ENCODE measurements at places on chromosomes 3 and 15.

- DNase-seq, result peak; percentile 80
These were observed 1444.5 kb upstream of the CADM2 start for GRCh38 chr3:83514130-83514914.

- no peak for DNase-seq
These were observed 6.2 kb downstream of the ZDHHC3 start for GRCh38 chr3:44969828-44970179.

GRCh38 chr3:36175113-36175812 is 205.0 kb upstream of the STAC start:
- DNase-seq, result peak; percentile 8

GRCh38 chr3:70855149-70855548 is 542.7 kb upstream of the MDFIC2 start:
- no peak for DNase-seq

DNA sequence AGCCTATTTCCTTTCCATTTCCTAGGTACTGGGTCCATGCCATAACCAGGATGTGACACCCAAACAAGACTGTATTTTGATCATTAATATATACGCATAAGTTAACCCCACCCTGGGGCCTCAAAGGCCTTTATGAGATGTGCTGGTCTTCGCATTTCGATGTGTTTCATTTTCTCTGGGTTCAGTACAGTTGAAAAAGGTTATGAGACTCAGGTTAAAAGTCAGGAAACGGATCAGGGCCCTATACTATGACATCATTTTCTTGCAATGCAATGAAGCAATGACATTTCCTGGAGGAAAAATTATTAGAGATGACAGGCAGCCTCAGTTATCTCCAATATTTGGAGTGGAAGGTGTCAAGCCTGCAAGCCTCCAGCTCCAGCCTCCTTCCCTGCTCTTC is 31.7 kb downstream of the TMEM212 start:
- DNase-seq, result no peak

DNA sequence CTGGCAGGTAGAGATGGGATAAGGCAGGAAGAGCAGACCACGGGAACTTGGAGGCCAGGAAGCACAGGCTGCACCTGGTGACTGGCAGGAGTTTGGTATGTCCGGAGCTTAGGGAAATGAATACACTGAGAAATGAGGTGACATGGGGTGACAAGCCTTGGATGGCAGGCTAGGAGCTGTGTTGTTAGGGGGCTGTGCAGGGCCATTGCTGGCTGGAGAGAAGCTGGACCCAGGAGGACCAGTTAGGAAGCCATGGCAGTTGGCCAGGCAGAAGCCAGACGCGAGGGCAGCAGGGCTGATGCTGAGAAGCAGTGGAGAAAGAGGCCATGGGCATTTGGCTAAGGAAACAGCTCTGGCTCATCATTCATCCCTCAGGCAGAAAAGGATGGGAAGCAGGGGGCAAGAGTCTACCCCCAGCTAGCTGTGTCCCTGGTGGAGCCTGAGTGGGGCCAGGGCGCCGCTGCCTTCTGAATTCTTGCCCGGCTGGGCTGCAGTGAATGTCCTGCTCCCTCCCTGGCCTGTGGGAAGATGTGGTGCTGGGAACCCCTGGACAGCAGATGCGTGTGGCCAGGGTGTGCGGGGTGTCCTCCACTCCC is 255.8 kb downstream of the FAM43A start:
- DNase-seq, result no peak

DNA sequence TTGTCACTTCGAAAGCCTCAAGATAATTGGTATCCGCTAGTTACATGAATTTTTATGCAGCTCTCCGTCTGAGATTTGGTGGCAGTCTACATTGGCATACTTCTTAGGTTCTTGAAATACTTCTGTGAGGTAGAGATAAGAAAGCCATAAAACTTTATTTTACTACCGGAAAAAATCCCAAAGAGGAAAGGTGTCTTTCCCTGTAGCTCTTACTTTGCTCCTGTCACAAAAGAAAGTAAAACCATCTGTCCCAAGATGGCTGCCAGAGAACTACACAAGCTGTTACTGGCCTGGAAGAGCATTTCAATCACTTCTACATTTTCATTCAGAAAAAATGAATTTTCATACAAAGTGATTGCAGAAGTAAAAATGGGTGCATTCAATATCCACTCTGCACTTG is 214.8 kb upstream of the ST8SIA2 start:
- no peak for DNase-seq

GRCh38 chr3:168467115-168467714 is 371.5 kb upstream of the GOLIM4 start:
- DNase-seq, result peak; percentile 6

DNA sequence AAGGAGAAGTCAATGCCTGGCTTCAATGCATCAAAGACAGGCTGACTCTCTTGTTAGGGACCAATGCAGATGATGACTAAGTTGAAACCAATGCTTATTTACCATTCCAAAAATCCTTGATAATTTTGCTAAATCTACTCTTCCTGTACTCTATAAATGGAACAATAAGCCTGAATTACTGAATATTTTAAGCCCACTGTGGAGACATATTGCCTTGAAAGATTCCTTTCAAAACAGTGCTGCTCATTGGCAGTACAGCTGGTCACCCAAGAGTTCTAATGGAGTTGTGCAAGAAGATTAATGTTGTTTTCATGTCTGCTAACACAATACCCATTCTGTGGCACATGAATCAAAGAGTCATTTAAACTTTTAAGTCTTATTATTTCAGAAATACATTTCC is 181.0 kb upstream of the CBLB start:
- no peak for DNase-seq

DNA sequence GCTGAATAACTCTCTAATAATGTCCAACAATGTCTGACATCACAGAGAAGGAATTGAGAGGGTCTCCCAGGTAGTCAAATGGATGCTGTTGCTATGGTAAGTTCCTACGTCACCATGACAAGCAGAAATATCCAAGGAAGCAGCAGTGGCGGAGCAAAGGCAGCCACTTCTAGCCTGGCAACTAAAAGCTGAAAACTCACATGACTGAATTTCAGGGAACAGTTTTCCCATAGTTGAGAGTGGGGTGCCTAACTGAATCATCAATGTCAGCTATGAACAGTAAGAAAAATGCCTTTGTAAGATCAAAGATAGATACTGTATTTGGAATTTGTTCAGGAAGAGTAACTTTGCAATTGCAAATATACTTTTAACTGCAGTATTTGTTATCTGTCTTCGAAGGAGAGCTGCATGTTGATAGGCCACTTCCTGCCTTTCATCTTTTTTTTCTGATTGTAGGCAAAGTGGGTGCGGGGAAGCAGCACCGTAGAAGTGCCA is 161.7 kb downstream of the BBX start:
- peak; percentile 25 for DNase-seq

- peak; percentile 47 for DNase-seq
These were observed 668 bp downstream of the MFGE8 start for GRCh38 chr15:88912500-88912921.

GRCh38 chr3:172692751-172693338 is 18.0 kb downstream of the NCEH1 start:
- DNase-seq, result no peak

- no peak for DNase-seq
These were observed 475 bp downstream of the FAM107A start for GRCh38 chr3:58576716-58577115.

- peak; percentile 52 for DNase-seq
These were observed at the start of gene CRTC3 for GRCh38 chr15:90529371-90530249. Gene CRTC3, plus strand, starts transcription at chr15:90529923. Its CDS starts 149 bp downstream, at chr15:90530072.

DNA sequence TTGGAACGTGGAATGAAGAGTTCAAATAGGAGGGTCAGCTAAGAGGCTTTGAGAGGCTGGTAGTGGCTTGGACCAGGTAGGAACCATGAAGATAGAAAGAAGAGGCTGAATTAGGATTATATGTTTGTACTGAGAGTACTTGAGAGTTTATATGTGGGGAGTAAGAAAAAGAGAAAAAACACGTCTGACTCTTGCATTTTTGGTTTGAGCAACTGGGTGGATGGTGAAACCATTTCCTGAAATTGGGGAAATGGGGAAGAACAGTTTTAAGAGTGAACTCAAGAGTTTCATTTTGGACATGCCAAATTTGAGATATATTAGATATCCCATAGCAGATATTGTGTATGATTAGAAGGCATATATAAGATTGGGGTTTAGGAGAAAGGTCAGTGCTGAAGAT is 92.9 kb upstream of the TNIK start:
- DNase-seq, result no peak

DNA sequence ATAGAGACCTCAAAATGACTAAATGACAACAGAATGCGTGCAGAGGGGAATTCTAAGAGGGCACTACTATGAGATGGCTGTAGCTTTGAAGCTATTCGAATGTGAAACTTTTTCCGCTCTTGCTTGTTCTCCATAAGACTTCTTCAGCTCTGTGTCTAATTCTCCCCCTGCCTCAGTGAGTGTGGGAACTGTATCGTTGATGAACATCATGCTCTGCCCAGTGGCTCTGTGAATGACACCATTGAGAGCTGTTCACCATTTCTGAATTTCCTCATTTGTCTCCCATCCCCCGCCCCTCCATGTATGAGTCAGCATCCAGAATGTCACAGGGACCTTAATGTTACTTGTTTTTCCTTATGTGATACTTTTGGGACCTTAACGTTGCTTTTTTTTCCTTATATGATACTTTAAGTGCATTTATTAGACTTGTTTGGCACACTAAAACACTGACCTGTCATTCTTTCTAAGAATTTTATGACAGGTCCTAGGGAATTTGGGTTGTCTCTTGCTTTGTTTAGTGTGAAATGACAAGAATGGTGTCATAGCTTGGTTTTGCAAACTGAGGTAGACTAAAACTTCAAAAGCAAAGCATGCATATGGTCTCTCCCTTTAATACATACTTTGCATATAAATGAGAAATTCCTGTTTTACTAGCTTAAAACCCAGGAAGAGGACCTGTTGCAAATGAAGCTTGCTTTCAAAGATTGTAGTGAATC is 99.6 kb downstream of the FNDC3B start:
- no peak for DNase-seq

- no peak for DNase-seq
These were observed 221.1 kb upstream of the CFAP20DC start for GRCh38 chr3:59270921-59271320.

- no peak for DNase-seq
These were observed 614.0 kb upstream of the AGTR1 start for GRCh38 chr3:148083526-148084182.

- DNase-seq, result no peak
These were observed 48.9 kb downstream of the UMPS start for GRCh38 chr3:124779116-124779515.
